COR-L47 (cell line): ENCODE measurements at places on chromosomes 4 and X.

DNA sequence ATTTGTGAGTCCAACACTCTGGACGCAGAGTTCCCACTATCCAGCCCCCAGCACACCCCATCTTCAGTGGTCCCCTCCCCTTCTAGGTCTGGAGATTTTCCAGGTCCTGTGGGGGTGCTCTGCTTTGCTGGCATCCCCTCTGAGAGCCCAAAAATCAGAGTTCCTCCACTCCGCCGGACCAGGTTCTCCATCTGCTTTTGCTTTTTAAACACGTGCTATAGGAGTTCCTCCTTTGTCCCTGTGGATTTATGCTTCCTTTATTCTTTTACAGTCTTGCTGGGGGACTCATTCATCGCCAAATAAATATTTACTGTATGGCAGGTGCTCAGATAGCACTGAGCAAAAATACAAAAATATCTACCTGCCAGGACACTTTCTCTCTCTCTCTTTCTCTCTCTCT, 324.7 kb downstream of the STK32B start:
- DNase-seq: no peak

GRCh38 chrX:29043746-29044145, 456.5 kb downstream of the IL1RAPL1 start:
- DNase-seq: no peak

DNA sequence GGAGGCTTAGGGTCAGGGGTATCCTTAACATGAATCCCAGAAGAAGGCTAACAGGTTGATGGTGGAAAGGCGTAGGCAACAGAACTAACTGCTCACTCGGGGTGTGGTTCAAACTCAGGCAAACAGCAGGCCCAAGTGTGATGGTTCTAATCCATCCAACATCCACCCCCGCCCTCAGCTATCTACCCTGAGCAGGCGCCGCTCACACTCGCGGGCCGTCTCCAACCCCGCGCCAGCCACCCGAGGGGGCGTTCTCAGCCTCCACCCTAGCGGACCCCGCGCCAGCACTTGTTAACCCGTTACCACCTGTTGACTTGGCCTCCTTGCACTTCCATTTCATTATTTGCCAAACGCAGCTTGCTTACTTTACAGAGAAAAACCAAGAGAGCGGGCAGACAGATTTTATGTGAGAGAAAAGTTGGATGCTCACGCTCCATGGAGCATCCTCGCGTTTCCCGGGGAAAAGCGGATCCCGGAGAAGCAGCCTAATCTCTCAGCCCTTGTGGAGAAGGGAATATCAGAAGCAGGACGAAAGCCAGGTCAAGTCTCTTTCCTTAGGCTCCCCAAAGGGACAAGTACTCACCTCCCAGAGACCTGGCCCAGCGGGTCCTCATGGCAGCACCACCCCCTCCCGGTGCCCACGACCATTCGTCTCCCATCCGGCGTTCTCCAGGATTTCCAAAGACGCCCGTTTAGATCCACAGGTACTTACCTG, 773 bp downstream of the SNCA start:
- DNase-seq: no peak

DNA sequence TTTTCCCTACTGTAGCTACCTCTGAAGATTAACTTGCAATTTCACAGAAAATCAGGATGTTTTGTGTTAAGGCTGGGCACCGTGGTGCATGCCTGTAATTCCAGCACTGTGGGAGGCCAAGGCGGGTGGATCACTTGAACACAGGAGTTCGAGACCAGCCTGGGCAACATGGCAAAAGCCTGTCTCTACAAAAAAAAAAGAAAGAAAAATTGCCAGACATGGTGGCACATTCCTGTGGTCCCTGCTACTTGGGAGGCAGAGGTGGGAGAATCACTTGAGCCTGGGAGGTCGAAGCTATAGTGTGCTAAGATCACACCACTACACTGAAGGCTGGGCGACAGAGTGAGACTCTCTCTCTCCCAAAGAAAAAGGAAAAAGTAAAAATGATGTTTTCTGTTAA, 27.4 kb downstream of the APELA start:
- DNase-seq: no peak

GRCh38 chr4:27276307-27277073, 415.8 kb downstream of the STIM2 start:
- peak; percentile 20 for DNase-seq

DNA sequence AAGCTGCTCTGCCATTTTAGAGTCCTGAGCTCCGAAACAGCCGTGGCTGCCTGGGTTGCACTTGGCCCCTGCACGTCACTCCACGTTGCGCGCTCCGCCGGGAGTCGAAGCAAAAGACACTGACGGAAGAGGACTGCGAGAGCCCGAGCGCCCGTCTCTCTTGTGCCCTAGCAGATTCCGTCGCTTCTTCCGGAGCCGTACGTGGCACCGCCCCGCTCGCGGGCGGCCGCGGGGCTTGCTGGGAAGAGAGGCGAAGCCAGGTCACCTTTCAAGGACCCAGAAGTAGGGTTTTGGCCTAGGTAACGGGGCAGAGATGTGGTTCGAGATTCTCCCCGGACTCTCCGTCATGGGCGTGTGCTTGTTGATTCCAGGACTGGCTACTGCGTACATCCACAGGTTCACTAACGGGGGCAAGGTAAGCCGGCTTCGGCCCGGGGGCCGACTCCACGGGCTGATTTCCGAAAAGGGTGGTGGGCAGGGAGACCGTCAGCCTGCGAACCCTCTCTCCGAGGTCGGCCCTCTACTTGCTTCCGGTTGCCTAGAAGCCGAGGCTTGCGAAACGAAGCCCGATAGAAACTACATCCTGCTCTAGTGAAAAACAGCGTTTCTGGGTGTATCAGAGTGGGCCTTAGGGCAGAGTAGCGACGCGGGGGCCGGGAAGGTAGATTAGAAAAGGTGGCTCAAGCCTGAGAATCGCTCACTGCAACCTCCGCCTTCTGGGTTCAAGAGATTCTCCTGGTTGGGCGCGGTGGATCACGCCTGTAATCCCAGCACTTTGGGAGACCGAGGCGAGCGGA, at the start of the genes NDUFA1 and RNF113A:
TSS of gene NDUFA1 (plus strand) at position 234 of the 797 bp plus-strand sequence. CDS start at position 314, 80 bp downstream.
TSS of gene RNF113A (minus strand) at position 135 of the 797 bp plus-strand sequence. CDS start at position 15, 120 bp downstream.
- peak; percentile 67 for DNase-seq

DNA sequence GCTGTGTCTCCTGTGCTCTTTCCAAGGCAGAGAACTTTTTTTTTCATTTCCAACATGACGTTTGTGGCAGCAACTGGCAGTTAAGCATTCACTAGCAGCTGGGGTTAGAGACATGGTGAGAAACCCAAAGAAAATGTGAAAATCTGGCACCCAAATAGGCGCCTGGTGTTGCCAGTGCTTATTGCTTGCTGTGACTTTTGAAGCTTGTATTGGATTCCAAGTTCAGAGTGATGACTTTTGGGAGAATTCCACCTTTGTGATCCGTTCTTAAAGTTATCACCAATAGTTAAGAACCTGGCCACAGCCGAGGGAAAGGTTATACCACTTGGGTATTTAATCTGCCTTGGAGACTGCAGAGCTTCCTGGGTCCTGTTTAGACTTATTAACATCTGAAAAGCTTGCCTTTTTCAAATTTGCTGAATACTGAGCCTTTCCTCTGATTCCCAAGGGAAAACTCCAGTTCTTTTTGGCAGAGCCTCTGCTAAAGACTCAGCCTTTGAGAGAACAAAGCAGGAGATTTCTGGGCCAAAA, 101.0 kb downstream of the OPHN1 start:
- no peak for DNase-seq

DNA sequence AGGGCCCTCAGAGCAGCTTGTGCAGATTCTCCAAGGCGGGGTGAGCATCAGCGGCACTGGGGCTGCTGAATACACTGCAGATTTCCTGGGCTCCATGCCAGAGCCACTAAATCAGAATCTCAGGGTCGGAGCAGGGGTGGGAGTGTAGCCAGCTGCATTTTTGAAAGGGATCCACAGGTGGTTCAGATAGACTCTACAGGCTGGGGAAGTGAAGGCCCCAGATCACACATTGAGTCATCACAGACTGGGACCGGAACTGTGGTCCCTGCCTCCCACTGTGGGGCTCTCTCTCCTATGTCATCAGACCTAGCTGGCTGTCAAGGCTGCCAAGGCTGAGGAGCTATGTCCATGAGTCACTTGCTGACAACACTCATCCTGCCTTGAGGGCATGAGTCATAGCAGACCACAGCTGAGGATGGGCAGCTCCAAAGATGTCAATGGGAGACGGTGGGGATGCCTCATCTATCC, 162.3 kb upstream of the MAMLD1 start:
- no peak for DNase-seq

GRCh38 chrX:150635952-150636351, 57.2 kb upstream of the MTMR1 start:
- DNase-seq: no peak

DNA sequence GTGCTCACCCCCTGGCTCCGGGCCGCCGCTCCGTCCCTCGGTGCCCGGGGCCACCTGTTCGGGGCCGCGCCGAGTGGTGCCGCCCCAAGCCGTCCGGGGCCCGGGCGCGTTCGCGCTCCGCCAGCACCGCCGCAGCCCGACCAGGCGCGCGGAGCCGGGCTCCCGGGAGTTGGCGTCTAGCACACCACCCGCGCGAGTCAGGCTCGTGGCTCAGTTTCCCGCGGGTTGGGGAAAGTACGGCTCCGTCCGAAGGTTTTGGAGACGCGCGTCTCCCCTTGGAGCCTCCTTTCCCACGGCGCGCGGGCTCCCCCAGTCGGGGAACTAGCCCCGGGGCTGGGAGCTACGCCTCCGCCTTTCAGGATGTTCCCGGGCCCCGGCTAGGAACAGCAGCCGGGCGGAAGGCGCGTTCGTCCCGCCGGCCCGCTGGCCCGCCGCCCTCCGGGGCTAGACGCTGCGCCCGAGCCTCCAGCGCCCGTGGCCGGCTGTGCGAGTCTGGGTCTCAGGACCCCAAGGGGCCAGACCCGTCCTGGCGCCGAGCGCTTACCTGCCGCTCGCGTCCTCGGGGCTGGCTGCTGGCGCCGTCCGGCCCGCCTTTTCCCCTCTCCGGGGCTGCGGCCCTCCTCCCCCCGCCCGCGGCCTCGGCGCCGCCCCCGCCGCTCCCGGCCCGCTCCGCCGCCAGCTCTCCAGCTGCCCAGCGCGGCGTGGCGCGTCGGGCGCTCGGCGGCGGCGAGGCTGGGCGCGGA, at the start of gene ADGRG2:
TSS of gene ADGRG2 (minus strand) at position 571 of the 743 bp plus-strand sequence. CDS start 53,634 bp downstream, outside the sequence.
- no peak for DNase-seq

- DNase-seq: peak; percentile 24
These were observed at the start of gene PAK3 for GRCh38 chrX:111095974-111096895. Gene PAK3 (plus strand): TSS chrX:111096191. CDS start chrX:111123104, 26,913 bp downstream.

- no peak for DNase-seq
These were observed 19.4 kb upstream of the ATP8A1 start for GRCh38 chr4:42676066-42676951.

DNA sequence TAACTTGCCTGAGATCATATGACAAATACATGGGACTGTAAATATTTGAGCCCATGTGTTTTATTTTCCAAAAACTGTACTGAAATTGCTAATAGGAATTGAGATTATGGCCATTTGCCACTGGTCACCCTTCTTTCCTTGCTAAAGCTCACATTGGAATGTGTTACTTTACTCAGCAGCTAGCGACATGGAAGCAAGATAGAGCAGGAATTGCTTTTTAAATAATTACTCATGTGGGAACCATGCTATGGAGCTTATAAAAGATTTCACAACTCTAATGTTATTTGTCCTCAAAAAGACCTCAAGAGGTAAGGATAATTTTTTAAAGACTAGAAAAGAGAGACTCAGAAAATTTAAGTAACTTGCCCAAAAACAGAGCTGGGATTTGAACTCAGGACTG, 48.8 kb upstream of the AFAP1 start:
- no peak for DNase-seq

- DNase-seq: no peak
These were observed 209.5 kb upstream of the PACRGL start for GRCh38 chr4:20490734-20491133.

- no peak for DNase-seq
These were observed 3.1 kb downstream of the SLC49A3 start for GRCh38 chr4:685679-686412.

- no peak for DNase-seq
These were observed 22.8 kb downstream of the GPRIN3 start for GRCh38 chr4:89284828-89285227.

GRCh38 chr4:600850-601515, 24.4 kb upstream of the PDE6B start:
- no peak for DNase-seq

DNA sequence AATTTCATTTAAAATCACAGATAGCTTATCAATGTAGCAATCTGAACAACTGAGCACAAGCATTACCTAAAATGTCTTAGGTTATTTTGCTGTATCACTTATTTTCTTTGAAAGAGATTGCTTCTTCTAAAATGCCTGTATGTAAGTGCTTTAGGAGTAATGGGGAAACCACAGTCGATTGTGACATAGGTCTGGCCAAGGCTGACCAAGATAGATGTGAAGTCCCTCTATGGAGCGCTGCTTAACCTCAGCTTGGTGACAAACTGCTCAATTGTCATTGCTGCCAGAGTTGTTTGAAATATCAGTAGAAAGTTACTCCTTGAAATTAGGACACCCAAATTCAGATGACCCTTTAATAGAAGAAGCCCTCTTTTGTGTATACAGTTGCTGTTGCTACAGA, 401.9 kb upstream of the NDST4 start:
- no peak for DNase-seq

- no peak for DNase-seq
These were observed 238.1 kb downstream of the ARAP2 start for GRCh38 chr4:36006226-36006625.

- DNase-seq: no peak
These were observed 410.1 kb downstream of the HNRNPD start for GRCh38 chr4:81963763-81964020.

DNA sequence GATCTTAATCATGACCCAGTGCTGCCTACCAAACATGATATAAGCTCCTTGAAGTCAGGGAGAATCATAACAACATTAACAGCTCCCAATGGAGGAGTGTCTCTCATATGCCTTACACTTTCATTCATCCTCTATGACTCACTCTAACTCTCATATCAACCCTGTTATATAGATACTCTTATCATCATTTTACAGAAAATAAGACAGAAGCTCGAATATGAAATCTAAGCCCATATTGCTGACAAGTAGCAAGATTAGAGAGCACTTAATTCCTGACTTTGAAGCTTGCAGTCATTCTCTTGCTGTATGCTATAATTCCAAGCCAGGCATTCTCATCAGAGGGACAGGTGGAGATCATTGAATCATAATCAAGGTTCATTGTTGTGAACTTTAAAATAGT, 476.7 kb upstream of the ATOH1 start:
- DNase-seq: no peak

DNA sequence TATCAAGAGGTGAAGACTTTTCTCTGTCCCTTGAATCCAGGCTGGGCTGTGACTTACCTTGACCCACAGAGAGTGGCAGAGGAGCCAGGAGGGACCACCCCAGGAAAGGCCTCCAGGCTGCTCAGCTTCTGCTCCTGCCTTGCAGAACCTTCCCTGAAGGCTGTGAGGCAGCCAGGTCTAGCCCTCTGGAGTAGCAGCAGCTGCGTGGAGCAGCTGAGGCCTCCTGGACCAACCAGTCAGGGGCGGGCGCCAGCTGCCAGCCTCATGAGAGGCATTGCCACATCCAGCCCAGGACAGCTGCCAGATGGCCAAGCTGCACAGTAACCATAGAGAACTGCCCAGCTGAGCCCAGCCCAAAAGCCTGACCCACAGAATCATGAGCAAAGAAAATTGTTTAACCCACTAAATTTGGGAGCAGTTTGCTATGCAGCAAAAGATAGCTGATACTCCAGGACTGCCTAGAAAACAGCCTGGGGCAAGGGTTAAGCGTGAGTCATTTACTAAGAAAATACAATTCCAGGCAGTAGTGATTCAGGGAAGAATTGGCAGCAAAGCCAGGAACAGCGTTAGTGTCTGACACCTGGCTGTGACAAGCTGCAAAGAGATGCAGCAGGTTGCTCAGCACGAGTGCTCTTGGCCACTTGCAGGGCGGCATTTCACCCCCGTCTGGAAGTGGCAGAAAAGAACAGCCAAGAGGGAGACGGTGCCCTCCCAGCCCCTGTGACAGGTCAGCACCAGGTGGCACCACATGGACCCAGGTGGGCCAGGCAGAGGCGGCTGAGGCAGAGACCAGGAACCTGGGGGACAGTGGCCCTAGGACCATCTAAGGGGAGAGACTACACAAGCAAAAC, 14.7 kb upstream of the PDE6B start:
- no peak for DNase-seq

GRCh38 chrX:136259543-136259942, 8.3 kb upstream of the MAP7D3 start:
- no peak for DNase-seq
